CD4-positive, alpha-beta T cell treated with Interleukin-1 beta for 1 hour (primary cell): ENCODE measurements at places on chromosomes 11 and 22.

DNA sequence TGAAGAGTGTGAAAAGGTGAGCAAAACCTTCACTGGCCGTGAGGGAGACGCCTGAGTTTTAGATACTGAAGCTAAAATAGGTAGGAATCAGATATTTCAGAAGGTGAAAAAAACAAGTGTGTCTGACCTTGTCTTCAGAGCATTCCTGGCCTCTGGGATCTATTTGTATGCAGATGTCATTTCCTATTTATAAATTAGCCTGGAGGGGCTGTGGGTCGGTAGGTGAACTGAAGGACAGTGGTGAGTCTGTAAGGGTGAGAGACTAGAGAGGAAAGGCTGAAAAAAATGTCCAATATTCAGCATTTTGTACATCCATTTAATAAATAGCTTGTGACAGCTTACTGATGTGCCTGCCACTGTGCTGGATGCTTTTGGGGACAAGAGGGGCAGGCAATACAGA, 302.1 kb downstream of the DDX10 start:
- DNase-seq: no peak

DNA sequence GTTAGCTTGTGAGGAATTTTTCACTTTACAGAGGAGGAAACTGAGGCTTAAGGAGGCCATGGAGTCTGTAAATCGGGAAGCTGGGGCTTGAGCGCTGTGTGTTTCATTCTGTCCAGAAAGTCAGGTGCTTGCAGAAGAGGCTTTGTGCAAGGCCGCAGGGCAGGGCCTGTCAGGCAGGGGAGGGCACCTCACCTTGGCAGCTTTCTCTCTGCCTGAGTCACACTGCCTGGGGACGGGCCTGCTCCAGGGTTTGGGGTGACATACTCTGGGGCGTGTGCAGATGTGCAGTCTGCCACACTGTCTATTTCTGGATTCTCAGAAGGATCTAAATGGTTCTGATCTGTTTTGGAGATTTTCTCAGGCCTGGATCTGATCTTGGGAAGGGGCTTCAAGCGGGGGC, 8.4 kb downstream of the INCENP start:
- DNase-seq: no peak

DNA sequence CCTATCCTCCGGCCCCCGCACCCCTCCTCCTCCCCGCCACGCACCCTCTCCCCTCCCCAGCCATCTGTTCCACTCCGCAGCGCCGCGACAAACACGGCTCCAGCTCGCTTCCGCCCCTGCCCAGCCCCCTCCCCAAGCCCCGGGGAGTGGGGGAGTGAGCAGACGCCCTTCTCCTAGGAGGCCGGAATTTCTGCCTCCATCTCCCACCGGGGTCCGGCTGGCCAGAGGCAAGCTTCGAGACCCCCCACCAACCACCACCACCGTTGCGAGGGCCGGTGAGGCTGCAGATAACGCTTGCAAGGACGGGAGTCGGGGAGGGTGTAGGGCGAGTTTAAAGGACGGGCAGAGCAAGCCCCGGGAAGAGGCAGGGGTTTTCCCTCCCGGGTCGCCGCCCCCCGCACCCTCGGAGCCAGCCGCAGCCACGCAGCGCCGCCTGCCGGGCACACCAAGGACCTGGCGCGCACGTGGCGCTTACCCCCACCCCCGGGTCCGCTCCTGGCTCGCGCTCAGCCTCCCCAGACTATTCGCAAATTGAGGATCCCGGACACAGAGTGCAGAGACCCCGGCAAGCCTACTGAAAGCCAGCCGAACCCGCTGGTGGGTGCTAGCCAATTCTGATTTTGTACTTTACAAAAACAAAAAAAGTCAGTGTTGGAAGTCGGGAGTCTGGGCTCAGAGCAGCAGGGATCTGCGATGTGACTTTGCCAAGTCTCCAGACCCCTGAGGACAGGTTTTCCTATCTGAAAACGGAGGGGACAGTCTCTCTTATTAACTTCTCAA, 22.6 kb downstream of the RTN4RL2 start:
- DNase-seq: peak; percentile 61

DNA sequence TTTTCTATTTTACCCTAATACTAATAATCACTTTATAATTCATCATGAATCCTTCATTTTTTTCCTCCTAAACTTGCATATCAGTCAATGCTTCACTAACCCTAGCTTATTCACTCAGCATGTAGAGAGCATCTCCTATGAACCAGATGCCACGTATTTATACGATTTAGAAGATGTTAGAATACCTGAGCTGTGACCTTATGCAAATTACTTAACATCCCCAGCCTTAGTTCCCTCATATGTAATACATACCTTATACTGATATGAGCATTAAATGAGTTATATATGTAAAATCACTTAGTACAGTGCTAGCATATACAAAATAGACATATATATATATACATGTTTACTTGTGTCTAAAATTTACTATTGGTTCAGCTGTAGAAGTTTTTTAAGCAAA, 9.0 kb downstream of the FAM76B start:
- no peak for DNase-seq

DNA sequence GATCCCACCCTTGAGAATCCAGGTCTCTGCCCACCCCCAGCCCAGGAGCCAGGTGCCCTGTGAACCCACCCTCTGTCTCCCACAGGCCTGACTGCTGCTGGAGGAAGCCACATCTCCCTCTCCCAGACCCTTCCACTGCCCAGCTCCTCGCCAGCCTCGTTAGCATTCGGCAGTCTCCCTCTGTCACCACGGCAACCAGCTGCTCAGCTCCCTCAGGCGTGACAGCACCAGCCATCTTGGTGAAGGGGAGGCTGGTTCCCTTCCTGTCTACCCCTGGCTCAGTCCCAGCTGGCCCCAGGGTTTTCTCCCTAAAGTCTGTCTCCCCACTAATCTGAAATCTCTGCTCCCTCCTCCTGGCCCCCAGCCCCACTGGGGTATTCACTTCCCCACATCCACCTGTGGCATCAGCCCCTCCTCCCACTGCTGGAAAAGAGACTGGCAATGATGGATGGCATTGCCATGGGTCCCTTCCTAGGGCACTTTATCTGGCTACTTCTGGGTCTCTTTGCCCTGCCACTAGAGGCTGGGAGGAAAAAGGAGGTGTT, 28.1 kb downstream of the NRXN2 start:
- peak; percentile 32 for DNase-seq

GRCh38 chr11:127071606-127072005, 71.0 kb upstream of the KIRREL3 start:
- DNase-seq: no peak

DNA sequence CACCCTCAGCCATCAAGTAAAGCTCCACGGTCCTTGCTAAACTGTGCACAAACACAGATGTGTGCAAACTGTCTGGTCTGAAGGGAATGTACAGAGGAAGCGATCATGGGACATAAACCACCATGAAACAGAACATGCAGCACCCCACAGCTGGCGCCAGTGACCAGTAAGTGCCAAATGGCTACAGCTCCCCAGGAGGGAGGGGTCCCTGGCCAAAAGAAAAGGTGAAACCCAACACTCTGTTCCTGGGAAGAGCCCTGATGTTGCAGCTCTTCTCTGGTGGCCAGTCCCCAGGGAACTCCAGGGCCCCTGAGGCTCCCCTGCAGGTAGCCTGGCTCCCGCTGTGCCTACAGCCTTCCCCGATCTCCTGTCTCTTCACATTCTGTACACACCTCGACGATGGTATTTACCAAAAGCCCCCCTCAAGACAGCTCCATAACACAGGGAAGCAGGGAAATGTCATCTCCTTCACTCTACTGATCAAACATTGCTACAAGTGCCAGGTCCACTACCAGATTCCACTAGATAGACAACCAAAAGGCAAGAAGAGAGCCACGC, 2.9 kb downstream of the DGCR6L start:
- no peak for DNase-seq

- DNase-seq: no peak
Measured at GRCh38 chr11:41081756-41082285, 377.6 kb downstream of the LRRC4C start.

GRCh38 chr11:61892085-61892370, 683 bp upstream of the FADS3 start:
- no peak for DNase-seq

GRCh38 chr11:12235553-12235946, 125.2 kb downstream of the MICAL2 start:
- no peak for DNase-seq

DNA sequence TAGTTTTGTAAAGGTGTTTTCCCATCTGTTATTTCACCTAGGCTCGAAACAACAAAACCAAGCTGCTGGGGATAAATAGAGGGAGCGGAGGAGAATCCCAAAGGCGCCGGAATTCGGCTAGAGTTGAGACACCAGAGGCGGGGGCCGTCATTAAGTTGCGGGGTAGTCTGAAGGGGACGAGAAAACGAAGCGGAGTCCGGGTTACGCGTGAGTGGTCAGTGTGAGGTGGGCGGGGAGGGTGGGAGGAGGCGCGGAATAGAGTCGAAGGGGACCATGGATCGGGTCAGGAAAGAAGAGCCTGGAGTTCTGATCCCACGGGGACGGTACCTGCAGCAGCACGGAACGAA, 361 bp downstream of the SRPRA start:
- DNase-seq: peak; percentile 13

- no peak for DNase-seq
Measured at GRCh38 chr22:45090497-45090910, 73.2 kb upstream of the NUP50 start.

- DNase-seq: no peak
Measured at GRCh38 chr11:72970557-72971118, 156.4 kb downstream of the ATG16L2 start.

GRCh38 chr22:22527312-22527711, 7.2 kb upstream of the ZNF280A start:
- no peak for DNase-seq

DNA sequence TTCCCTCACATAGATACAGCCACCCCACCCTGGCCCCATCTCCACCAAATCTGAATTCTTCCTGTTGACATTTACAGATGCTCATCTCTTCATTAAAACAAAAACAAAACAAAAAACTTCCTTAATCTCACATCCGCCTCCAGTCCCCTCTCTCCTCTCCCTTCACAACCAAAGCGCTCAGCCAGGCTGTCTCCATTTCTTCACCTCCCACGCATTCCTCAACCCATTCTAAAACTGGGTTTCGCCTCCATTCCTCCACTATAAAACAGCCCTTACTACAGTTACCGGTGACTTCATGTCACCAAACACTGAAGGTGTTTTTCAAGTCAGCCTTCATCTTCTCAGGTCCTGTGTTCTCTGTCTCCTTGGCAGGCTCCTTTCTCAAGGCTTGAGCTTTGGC, 9.6 kb downstream of the BACE1-AS start:
- no peak for DNase-seq

DNA sequence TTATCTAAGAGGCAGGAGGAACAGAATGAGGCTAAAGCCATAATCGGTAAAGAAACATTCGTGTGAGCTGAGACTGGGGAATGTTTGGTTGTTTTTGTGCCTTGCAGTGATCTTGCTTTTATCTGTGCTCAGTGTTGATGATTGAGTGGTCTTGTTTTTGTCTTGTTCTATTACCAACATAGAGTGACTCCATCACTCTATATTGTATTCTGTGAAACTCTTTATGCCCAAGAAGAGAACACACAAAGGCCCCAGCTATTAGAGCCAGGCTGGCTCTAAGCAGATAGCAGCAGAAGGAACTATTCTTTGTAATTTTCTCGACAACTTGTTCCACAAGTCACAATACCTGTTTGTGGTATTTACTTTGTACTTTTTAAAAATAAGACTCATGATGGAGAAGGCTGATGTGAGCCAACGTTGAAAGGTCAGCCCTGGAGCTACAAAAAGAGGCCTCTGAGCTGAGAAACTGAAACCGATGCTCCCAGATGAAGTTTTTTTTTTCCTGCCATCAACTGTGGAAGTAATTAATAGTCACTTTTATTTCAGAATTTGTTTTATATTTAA, 68.4 kb downstream of the LARGE1 start:
- no peak for DNase-seq

DNA sequence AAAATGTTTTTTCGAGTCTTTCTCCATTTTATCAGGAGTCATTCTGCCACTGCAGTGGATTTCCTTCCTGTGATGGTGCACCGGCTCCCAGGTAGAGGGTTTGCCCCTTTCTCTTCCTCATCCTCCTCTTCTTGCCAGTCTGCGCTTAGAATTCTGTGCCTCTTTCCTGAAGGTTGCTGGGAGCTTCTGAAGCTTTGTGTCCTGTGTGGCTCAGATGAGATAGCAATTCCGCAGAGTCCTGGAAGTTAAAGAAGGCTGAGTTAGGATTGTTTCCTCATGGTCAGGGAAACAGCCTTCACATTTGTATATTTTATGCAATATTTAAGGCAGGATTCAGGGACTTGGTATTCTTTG, 264 bp downstream of the BCO2 start:
- no peak for DNase-seq

GRCh38 chr22:45828841-45829240, 148.1 kb downstream of the WNT7B start:
- DNase-seq: no peak

GRCh38 chr11:96112192-96113128, 188.6 kb upstream of the MTMR2 start:
- DNase-seq: no peak

GRCh38 chr11:45772449-45772774, 32.5 kb upstream of the SLC35C1 start:
- DNase-seq: no peak

DNA sequence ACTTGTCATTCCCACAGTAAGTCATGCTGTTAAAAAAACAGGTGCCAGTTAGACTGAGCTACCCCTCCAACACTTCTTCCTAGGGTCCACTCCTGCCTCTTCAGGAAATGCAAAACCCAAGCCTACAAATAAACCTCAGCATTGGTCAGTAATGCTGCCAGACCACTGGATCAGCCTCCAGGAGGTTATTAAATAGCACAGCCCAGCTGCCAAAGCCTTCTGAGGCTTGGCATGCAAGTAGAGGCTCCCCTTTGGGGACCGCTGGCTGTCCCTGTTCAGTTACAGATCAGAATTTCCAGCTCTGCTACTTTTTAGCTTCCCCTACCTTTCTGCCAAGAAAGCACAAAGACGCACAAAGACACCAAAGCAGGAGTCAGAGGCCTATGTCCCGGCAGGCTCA, 33.3 kb downstream of the ABTB2 start:
- DNase-seq: no peak

DNA sequence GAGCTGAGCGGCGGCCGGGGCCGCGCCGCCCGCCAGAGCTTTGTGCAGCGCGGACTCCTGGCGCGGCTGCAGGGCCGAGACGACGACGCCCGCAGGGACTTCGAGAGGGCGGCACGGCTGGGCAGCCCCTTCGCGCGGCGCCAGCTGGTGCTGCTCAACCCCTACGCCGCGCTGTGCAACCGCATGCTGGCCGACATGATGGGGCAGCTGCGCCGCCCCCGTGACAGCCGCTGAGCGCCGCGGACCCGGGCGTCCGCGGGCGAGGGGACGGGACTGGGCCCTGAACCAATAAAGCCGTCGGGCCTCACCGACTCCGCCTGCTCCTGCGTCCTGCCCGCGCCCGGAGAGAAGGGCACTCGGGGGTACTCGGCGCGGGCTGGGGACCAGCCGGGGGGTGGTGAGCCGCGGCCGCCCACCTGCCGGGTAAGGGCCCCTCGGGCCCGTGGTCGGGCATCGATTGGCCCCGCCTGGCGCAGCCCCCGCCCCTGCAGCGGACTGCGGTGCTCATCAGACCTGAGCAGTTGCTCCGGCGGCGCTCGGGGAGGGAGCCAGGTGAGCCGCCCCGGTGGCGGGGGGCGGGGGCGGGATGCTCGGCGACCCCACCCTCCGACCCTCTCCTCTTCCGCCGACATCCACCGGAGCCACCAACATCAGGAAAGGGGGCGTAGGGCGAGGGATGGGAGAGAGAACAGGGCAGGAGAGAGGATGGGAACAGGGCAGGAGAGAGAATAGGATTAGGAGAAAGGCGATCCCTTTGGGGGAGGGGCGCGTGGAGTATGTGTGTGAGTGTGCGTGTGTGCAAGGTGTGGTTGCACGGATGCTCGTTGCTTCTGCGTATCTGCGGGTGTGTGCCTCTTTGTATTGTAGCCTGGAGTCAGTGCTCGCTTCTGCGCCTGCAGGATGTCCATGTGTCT, at the start of gene TMEM25:
TMEM25 (plus strand) TSS at position 510 of the 914 bp plus-strand sequence. CDS start 610 bp downstream, outside the sequence.
- peak; percentile 73 for DNase-seq
